Large intestine (tissue), 12 donors: ENCODE measurements at places on chromosomes 1 and 21.

DNA sequence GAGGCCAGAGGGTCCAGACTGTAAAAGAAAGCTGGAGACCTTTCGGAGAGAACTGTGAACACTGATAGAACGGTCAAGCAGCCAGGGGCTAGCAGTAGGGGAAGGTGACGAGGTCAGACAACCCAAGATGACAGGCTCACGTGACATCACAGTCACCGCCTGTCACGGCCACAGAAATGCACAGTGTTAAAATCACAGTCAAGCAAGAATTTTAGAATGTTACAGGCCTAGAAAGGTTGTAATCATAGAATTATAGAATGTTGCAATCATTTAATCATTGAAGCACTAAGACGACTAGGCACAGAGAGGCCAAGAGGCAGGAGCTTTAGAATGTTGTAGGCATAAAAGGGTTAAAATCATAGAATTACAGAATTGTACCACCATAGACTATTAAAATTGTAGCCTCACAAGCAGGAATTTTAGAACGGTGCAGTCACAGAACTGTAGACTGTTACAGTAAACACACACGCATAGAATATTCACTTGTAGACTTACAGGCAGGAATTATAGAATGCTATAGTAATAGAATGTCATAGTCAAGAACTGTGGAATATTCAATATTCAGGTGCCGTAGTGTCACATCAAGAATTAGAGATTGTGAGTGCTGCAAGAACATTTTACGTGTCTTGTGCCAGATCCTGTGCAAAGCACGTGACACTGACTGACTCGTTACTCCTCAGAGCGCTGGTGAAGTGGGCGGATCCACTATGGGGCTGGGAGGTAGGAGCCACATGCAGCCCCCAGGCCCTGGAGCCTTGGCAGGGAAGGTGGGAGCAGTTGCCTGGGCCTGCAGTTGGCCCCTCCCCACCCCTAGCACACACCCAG is 118.1 kb downstream of the EPHB2 start:
- DNase-seq: peak; percentile 28

DNA sequence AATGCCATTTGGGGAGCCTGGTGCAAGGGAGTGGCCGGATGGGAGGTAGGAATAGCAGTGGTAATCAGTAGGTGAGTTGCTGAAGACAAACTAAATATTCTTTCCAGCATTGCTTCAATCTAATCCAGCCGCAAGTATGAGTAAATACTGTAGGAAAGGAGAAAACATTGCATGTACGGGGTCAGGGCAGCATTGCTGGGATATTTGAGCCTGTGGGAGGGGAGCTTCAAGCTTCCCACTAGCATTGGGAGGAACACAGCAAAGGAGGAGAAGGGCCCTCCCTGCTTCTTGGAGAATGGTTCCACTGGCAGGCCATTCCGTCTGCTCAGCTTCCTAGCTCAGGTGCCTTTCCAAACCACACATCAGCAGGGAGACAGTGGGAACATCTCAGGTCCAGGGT is 15.2 kb downstream of the CAPN2 start:
- DNase-seq: no peak

- no peak for DNase-seq
Measured at GRCh38 chr1:150127868-150128267, 21.8 kb upstream of the PLEKHO1 start.

- DNase-seq: no peak
Measured at GRCh38 chr21:41845310-41846032, 33.7 kb downstream of the PRDM15 start.
